ENCODE measurements at places on chromosomes 6 and 20.

DNA sequence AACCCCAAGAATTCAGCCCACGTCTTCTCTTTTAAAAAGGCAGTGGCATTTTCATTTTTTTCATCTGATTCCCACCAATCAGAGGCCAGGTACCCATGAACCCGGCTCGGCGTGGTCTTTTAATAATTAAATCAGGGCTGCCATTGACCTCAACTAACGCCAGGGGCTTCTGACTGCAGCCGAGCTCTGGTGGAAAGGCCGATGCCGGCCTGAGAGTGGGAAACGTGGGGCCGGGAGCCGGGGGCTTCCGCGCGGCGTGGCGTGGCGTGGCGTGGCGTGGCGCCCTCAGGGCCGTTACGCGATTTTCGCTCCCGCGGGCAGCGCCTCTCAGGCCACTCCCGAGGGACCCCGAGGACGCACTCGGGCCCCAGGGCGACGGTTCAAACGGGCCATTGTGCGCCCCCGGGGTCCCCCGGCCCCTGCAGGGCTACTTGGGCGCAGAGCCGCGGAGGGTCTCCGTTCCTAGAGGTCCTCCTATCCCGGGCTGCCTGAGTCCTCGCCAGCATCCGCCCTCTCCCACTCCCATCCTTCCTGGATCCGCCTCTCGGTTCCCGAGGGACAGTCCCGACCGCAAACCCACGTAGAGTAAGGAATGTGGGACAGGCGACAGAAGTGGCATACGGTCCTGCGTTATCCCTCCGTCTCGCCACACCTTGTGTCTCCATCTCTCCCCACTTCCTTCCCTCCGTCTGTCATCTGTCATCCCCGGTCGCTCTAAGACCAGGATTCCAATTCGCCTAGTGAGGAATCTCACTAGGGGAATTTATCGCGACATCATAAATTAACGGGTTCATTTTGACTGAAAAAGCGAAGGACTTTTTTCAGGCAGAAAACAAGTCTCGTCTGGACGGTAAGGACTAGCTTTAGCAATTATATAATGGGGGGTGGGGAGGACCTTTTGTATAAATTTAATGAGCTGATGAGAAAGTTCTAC, 876 bp upstream of the TBPL1 start:
- peak; percentile 69 for DNase-seq

DNA sequence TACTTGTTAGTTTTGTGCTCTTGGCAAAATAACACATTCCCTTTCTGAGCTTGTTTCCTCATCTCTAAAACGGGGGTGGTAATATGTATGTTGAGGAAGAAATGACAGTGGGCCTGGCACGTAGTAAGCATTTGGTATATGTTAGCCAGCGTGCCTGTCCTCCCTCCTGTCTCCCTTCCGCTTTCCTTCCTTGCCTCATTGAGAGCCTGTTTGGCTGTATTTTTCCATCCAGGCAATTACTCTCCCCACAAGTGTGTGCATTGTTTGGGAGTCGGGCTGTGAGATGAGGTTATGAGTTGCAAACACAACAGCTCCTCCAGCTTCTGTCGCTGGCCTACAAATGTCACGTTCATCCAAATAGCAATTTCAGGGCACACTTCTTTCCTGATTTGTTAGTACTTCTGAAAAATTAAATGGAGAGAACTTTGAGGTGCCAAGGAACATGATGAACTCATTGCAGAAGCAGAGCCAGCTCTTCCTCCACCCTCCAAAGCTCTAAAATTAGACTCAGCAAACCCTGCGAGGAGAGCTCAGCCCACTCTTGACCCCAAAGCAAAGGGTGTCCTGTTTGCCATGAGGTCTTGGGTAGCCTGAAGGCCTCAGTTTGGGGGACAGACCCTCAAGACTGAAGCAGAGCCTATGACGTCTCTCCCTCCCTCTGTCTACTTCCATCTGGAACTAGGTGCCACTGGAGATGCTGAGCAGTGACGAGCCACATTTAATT, 50.7 kb upstream of the TOX2 start:
- no peak for DNase-seq

GRCh38 chr6:56787209-56787608, 144.5 kb upstream of the DST start:
- no peak for DNase-seq

GRCh38 chr6:114936080-114936479, 593.3 kb upstream of the HS3ST5 start:
- no peak for DNase-seq

DNA sequence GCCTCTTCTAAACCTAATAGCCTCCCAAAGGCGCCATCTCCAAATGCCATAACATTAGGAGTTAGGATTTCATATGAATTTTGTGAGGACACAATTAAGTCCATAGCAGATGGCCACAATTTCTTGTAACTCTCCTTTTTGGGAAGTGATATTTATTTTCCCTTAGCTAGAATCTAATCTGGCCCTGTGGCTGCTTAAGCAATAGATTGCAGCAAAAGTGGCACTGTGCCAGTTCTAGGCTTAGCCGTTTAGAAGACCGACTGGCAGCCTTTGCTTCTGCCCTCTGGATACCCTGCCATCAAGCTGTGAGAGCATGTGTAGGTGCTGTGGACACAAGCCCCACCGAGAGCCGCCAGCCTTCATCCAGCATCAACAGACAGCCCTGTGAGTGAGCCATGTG, 15.9 kb upstream of the ADGB start:
- DNase-seq, result no peak

DNA sequence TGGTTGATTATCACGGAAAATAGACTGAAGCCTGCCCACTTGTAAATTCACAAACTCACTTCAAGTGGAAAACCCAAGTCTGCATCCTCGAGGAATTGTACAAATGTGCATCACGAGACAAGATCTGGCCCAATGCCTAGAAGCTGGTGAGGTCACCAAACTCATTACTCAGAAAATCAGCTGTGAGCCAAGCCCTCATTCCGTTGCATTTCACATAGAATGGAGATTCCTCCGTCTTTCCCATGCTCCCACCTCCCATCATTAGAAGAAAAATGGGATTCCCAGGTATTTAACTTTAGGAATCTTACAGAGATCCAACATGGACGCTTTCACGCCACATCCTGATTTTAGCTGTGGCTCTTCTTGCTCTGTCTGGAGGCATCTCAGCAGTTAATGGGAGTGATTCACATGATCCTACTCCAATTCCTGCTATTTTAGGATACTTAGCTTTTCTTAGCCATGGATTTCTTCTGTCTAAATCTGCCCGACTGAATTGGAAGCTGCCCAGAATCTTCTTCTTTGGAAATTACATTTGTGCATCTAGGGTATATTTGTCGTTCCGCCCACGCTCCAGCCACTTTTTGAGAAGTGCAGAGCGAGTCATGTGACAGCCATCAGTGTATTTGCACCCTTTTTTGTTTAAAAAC, 68.7 kb upstream of the STMND1 start:
- no peak for DNase-seq

DNA sequence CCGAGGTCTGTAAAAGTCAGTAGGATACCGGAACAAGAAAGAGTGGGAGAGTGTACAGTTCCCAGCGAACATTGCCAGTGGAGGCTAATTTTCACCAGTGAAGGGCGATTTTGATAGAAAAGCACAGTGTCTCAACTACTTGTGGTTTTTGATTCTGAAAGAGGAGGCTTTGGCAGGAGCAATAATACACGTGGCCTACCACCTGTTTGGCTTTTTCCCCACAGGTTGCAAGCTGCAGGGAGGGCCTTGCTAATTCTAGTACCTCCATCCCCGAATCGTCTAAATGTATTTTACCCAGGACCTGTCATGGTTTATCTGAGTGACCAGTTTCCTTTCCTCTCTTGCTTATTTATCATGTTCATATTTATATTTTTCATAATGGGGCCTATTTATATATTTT, 3.3 kb upstream of the EFCAB8 start:
- DNase-seq, result no peak

DNA sequence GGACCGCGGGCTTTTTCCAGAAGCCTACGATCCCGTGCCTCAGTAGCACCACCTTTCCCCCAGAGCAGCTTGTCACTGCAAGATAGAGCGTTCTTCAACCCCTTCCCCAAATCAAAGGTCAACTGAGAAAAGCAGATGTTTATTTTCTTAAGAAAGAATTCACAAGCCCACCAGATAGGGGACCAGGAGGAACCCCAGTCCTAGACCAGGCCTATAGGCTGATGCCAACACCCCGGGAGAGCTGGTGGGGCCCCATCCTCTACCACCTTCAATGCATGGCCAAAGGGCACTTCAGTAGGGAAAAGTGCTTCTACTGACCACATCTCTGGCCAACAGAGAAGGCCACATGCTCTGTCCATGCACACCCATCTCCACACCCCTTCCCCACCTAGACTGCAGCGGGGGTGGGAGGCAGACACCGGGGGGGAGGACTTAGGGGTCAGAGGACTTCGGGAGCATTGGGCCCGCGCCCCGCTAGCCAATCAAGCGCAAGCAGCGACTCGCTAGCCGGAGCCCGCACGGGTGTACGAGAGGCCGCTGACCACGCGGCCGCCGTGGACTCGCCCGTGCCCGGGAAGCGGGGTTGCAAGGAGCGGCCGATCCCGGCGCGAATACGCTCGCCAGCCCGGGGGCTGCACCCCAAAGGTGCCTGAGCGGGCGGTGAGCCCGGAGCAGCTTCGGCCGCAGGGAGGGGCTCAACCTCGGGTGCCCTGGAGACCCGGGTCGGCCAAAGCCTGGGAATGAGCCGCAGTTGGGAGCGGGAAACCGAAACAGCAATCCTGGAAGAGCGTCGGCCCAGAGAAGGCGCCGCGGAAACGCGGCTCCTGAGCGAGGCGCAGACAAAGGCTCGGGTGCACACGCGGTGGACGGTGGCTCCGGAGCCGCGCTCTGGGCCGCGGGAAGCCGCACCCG, 2.8 kb downstream of the PDE10A start:
- no peak for DNase-seq

DNA sequence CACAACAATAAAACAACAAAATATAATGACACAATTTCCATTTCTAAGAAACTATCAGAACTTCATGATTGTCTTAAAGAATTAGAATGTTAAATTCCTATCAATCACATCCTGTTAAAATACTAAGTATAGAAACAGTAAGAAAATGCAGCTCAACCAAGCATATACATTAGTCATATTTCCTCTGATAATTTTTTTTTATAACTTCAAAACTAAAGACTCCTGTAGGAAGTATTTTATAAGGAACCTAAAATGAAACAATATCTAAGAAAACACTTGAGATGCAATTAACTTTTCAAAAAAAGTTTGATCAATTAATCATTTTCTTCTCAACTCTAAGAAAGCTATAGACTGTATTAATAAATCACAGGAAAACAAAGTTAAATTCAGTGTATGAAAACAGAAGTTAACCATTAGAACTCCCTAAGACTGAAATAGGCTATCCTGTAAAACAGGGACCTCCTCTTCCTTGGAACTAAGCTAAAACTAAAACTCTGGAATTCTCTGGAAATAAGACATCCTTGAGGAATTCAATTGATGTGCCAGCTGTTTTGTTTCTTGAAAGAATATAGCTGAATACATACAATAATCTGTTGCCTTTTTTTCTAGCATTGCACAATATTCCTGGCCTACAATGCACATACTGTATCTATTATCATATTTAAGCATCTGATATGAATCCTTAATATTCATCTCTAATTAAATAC, 19.8 kb downstream of the FKBP5 start:
- no peak for DNase-seq

DNA sequence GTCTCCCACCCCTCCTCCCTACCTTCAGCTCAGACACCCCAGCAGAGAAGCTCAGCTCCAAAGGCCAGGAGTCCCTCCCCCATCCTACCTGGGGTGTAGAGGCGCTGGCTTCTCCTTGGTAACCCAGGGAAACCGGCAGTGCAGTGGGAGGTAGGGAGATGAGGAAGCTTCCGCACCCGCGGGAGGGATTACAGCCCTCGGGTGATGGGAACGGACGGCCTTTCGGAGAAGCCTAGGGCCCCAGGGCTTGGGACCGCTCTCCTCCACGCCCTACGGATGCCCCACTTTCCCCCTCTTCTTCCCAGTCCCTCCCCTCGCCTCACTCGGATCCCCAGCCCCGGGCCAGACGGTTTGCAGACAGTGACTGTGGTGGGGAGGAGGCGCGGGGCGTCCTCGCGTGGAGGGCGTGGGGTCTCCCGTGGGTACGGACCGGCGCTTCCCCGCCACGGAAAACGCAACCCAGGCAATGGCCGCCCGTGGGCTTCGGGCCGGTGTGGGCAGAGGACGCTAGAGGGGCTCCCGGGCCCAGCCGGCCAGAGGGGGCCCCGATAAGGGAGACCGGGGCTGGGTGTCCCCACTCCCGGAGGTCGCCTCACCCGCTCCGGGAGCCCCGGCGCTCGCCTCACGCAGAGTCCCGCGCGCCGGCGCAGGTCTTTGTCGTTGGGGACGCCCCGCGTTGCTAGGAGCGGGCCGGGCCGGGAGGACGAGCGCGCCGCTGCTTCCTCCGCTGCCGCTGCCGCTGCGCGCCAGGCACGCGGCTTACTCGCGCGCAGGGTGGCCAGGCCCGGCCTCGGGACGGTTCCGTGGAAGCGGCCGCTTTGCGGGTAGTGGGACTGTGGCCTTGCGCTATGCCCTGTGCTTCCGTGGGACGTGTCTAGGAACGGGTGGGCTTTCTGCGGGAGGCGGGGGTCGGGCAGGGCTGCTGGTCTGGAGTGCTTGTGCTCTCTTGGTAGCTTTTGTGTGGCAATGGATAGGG, 15.8 kb downstream of the AARS2 start:
- DNase-seq, result no peak

DNA sequence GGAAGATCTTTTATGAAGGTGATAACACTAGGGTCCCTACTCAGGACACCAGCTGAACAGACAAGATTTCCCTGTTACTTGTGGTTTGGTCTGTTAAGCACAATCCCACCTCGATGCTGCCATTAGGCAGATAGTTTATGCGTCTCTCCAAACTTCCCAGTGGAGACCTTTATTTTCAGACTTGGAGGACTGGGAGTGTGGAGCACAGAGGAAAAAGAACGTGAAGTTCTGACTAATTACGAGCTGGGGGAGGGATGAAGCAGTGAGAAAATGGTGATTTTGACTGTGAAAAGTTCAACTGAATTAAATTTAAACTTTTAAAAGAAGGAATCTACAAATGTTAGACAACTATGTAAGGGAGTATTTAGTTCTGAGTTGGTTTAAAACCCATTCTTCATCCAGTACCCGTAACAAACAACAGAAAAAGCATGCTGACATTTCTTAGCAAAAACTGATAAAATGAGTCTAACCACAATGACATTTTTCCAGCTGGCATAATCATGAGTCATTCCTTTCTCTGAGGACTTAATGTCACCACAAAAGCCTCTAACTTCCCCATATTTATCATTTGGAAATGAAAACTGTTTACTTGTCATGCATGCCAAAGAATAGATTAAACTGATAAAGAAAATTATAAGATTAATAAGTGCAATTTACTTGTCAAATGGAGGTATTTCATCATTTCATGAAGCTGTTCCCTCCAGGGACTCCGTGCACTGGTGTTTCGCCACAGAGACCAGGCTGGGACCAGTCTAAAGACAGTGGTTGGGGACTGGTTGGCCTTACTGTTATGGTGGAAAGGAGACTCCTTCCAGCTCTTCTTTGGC, 113.3 kb upstream of the SSTR4 start:
- no peak for DNase-seq

Measured in GM06990 (cell line).